Activated T-cell treated with anti-CD3 and anti-CD28 coated beads, Interleukin-2, amount 50 U/mL, for 24 hours (primary cell): ENCODE measurements at places on chromosomes 4 and X.
A peak's percentile ranks its signal among the peaks of the same experiment; 100 is the strongest.

GRCh38 chrX:63503541-63503940, 152.4 kb upstream of the SPIN4 start:
- peaks cover 5% of the 10 kb centered on the region for H3K36me3 ChIP-seq
- no peak overlapping the region for H3K27ac ChIP-seq
- peaks cover 2% of the 10 kb centered on the region for H3K4me1 ChIP-seq
- H3K4me3 ChIP-seq: no peak overlapping the region

DNA sequence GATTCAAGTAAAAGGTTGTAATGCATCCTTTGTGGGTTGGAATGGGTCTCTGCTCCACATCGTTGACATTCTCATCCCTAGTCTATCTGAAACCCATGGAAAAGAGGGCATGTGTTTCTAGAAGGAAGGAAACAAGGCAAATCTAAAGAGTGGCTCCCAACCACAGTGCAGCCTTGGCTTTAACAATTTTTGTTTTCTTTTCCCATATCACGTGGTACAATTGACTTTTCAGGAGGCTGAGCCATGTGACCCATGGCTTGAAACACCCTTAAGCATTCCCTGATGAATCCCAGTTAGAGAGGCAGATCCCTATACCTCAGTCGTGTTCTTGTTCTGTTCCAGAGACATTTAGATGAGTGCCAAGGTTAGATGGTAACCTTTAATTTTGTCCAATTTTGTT, 12.8 kb downstream of the DCUN1D4 start:
- no peak overlapping the region for H3K4me3 ChIP-seq
- DNase-seq: no peak
- no peaks in the 10 kb centered on the region for H3K27me3 ChIP-seq

DNA sequence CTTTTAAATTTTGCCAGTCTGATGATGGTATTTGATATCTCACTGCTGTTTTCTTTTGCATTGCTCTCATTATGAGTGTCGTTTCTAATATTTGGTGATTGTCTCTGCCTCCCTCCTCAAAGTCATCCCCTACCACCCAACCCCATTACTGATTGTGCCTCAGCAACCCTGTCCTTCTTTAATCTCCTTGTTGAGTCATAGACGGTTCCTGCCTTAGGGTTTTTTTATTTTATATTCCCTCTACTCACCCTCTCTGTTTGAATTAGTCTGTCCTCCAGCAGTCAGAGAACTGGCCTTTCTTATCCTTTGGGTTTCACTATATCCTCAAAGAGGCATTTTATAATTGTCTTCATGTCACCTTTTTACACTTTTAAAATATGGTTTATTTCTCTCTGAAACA, 409.3 kb upstream of the CPEB2 start:
- H3K27ac ChIP-seq: no peak overlapping the region
- H3K4me1 ChIP-seq: no peaks in the 10 kb centered on the region
- no peak overlapping the region for H3K4me3 ChIP-seq
- H3K27me3 ChIP-seq: no peaks in the 10 kb centered on the region
- H3K36me3 ChIP-seq: no peaks in the 10 kb centered on the region

DNA sequence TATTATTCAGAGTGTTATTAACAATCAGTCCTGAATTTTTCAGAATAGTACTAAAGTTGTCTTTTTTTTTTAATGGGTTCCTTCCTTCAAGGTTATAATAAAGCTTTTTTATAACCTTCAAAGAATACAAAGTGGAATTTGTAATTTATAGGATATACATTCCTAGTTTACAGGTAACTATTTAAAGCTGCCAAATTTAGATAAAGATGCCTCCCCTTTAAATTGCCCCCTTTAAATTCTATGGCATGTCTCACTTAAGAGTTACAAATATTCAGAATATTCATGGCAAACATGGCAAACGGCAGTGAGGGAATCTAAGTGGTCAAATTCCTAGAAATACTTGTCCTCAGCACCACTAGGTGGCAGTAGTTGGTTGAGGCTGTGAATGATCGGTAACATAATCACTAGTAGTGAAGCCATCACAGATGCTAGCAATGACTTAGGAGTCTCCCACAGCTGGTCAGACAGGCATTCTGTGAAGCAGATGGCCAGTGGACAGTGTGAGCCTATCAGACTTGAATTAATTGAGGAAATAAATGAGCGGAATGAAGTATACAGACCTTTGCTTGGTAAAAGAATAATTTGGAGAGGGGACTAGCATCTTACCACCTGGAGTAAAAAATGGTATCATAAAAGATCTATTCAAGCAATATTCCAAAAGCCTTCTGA, 86.4 kb downstream of the CBR4 start:
- no peaks in the 10 kb centered on the region for H3K27me3 ChIP-seq
- no peak overlapping the region for H3K4me3 ChIP-seq
- no peak overlapping the region for H3K27ac ChIP-seq
- no peaks in the 10 kb centered on the region for H3K36me3 ChIP-seq
- peak; percentile 32 for DNase-seq
- H3K4me1 ChIP-seq: no peaks in the 10 kb centered on the region

DNA sequence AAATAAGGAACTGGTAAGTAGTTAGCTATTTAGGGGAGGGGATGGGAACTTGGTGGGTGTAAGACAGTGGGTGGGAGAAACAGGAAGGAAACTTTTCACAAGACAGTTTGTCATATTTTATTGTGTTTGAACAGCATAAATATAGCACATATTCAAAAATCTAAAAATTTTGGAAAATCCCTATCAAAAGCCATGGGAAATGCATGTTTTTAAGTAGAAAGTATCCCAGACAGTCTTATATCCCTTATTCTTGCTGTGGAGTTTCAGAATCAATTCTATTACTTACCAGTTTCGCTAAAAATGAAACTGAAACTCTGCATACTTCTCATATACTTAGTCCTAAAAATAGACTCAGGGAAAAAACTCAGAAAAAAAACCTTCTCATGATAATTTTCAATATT, 22.3 kb upstream of the RASGEF1B start:
- peak overlapping the region; percentile 33 for H3K4me3 ChIP-seq

- H3K4me3 ChIP-seq: no peak overlapping the region
- no peaks in the 10 kb centered on the region for H3K36me3 ChIP-seq
- no peak overlapping the region for H3K27ac ChIP-seq
- H3K4me1 ChIP-seq: no peaks in the 10 kb centered on the region
- no peaks in the 10 kb centered on the region for H3K27me3 ChIP-seq
Observed at GRCh38 chr4:14152834-14153519, 525.5 kb upstream of the BOD1L1 start.

DNA sequence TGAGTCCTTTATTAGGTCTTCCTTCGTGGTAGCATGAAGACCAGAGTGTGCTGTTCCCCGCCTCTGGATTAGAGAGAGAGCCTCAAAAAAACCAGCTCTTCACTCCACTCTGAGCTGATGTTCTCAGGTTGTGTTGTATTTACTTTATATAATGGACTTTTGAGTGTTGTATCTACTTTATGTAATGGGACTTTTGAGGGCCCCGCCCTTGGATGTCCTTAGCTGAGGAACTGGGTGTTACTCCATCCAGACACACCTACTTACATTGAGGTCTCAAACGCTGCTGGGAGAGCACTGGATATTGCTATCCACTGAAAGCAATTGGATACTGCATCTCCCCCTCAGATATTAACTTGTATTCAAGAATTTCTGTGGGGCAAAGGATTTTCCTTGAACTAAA, 28.2 kb downstream of the ATP8A1 start:
- peak overlapping the region; percentile 95 for H3K27ac ChIP-seq
- no peaks in the 10 kb centered on the region for H3K27me3 ChIP-seq
- H3K4me1 ChIP-seq: peaks cover 78% of the 10 kb centered on the region
- H3K36me3 ChIP-seq: peaks cover 49% of the 10 kb centered on the region
- no peak for DNase-seq

DNA sequence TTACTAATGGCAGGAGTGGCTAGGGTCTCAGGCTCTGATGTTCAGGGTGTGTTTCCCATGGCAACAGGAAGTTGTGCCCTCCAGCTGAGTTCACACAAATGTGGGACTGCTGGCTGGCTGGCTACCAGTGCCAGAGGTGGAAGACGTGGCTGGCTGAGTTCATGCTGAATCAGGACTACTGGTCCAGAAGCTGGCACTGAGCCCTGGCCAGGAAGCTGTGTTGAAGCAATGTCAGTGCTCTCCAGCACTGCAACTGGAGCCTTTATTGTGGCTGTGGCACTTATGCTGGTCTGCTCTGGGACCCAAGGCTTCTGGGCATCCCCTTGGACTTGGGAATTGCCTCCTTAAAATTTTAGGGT, 42.0 kb upstream of the ZXDA start:
- H3K36me3 ChIP-seq: no peaks in the 10 kb centered on the region
- H3K27me3 ChIP-seq: peaks cover 66% of the 10 kb centered on the region
- H3K4me3 ChIP-seq: no peak overlapping the region
- peaks cover 3% of the 10 kb centered on the region for H3K4me1 ChIP-seq
- no peak for DNase-seq

GRCh38 chr4:133014473-133015135, 134.5 kb upstream of the PCDH10 start:
- no peak overlapping the region for H3K27ac ChIP-seq
- no peak for DNase-seq
- no peaks in the 10 kb centered on the region for H3K27me3 ChIP-seq
- no peak overlapping the region for H3K4me3 ChIP-seq
- H3K4me1 ChIP-seq: no peaks in the 10 kb centered on the region

DNA sequence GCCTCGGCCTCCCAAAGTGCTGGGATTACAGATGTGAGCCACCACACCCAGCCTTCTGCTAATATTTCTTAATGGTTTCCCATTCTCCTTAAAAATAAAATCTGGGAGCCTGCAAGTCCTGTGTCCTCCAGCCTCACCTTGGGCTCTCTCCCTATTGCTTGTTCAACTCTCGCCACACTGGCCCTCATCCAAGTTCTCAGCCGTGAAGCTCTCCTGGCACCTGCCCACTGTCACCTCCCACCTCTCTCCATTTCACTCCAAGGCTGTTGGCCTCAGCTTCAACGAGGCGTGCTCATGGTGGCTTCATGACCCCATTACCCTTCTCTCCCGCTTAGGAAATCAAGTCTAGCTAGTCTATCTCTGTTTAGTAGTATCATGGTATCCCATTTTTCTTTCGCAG, 9.5 kb upstream of the ETNPPL start:
- no peak for DNase-seq
- H3K27ac ChIP-seq: no peak overlapping the region
- H3K4me1 ChIP-seq: no peaks in the 10 kb centered on the region
- H3K4me3 ChIP-seq: no peak overlapping the region

DNA sequence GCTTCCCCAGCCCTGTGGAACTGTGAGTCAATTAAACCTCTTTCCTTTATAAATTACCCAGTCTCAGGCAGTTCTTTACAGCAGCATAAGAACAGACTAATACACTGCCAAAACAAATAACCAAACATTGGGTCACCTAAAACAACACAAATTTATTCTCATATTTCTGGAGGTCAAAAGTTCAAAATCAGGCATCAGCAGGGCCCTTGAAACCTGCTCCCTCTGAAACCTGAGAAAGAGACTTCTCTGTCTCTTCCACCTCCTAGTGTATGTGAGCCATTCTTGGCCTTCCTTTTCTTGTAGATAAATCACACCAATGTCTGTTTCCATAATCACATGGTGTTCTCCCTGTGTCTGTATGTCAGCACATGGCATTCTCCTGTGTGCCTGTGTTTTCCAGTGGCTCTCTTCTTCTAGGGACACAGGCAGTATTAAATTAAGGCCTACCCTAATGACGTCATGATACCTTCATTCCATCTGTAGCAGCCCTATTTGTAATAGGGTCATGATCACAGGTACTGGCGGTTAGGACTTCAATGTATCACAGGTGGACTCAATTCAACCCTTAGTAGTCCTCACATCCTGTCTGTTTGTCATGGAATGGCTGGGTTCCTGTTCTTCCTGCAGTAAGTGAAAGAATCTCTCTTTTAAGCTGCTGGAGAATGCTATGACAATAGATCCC, 147.3 kb upstream of the CLNK start:
- no peaks in the 10 kb centered on the region for H3K4me1 ChIP-seq
- no peak for DNase-seq
- H3K4me3 ChIP-seq: no peak overlapping the region
- H3K27ac ChIP-seq: no peak overlapping the region

DNA sequence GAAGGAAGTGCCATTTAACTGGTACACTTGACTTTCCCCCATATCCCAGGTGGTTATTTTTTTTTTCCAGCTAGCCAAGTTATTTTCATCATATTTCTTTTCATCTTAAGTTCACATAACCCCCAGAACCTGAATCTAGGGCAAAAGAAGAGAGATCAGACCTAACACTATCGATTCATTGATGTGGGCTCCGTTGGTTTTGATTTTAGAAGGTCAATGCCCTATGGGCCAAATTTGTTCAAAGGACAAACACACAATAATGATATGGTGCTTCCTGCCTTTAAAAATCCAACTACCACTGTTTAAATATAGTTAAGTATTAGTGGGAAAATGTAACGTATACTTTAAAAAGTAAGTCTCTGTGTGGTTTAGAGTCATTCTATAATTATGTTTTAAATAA, 665.7 kb downstream of the ZNF674 start:
- DNase-seq: no peak
- no peak overlapping the region for H3K4me3 ChIP-seq
- H3K27ac ChIP-seq: no peak overlapping the region
- H3K27me3 ChIP-seq: peaks cover 47% of the 10 kb centered on the region

GRCh38 chr4:101753721-101754120, 36.8 kb upstream of the BANK1 start:
- H3K4me1 ChIP-seq: peaks cover 1% of the 10 kb centered on the region
- H3K27ac ChIP-seq: no peak overlapping the region
- no peaks in the 10 kb centered on the region for H3K27me3 ChIP-seq
- DNase-seq: no peak
- H3K4me3 ChIP-seq: no peak overlapping the region

DNA sequence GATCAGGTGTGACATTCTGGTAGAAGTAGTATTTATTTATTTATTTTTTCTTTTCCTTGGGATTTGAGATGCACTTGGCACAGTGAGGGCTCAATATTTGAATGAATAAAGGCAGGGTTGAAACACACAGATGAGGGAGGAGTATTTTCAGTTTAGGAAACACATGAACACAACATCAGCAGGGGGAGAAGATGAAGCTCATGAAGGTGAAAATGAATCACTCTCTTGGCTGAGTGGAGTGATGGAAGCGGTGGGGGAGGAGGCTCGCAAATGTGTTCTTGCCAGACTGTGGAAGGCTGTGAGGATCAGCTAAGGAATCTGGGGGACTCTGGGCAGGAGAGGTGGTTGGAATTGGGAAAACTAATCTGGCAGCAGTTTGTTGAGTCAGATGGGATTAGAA, 55.3 kb downstream of the ARHGAP10 start:
- H3K27me3 ChIP-seq: no peaks in the 10 kb centered on the region
- DNase-seq: no peak
- no peaks in the 10 kb centered on the region for H3K36me3 ChIP-seq
- H3K27ac ChIP-seq: no peak overlapping the region

DNA sequence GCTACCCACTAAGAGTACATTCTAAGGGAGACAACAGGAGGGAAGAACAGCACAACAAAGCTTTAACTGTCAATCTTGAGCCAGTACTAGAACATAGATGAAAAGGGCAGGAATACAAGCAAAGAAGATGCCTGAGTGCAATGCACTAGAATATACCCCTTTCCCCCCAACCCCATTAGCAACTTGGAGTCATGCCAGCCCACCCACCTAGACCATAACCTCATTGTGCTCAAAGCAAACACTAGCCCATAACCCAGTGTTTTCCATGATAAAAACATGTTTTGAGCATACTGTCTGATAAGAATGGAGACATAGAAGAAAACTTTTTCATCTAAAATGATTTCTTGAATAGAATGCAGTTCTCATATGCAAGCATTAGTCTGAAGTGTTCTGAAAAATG, 183.2 kb downstream of the RAP1GDS1 start:
- no peak overlapping the region for H3K4me3 ChIP-seq
- peaks cover 53% of the 10 kb centered on the region for H3K36me3 ChIP-seq
- H3K4me1 ChIP-seq: peaks cover 37% of the 10 kb centered on the region
- no peaks in the 10 kb centered on the region for H3K27me3 ChIP-seq
- H3K27ac ChIP-seq: no peak overlapping the region
- no peak for DNase-seq
